H1 (cell line): ENCODE measurements at places on chromosomes 11 and 22.

GRCh38 chr11:132202621-132203020 is 832.2 kb downstream of the NTM start:
- DNase-seq = no peak

DNA sequence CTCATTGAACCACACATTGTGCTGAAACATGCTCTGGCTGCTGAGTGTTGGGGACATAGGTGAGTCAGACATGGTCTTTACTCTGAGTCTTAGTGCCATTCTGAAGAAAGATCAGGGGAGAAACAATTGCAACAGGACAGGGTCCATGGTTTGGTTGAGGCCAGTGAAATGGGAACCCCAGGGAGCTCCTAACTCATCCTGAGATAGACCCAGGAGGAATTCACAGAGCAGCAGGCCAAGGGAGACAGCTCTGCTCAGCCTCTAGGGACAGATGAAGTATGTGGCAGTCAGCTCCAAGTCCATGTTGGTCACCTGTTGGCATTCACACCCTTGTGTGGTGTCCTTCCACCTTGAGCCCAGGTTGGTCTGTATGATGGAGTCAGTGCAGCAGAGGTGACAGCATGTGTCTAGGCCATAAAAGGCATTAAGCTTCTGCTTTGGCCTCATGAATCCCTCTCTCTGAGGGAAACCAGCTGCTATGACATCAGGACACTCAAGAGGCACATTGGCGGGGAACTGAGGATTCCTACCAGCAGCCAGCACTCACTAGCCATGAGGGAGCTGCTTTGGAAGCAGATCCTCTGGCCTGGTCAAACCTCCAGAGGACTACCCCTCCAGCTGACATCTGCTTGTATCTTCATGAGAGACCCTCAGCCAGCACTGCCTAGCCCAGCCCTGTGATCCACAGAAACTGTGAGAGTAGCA is 50.3 kb upstream of the MYEOV start:
- no peak for DNase-seq

- peak; percentile 30 for DNase-seq
Measured at GRCh38 chr11:12285811-12286222, 91.6 kb upstream of the PARVA start.

DNA sequence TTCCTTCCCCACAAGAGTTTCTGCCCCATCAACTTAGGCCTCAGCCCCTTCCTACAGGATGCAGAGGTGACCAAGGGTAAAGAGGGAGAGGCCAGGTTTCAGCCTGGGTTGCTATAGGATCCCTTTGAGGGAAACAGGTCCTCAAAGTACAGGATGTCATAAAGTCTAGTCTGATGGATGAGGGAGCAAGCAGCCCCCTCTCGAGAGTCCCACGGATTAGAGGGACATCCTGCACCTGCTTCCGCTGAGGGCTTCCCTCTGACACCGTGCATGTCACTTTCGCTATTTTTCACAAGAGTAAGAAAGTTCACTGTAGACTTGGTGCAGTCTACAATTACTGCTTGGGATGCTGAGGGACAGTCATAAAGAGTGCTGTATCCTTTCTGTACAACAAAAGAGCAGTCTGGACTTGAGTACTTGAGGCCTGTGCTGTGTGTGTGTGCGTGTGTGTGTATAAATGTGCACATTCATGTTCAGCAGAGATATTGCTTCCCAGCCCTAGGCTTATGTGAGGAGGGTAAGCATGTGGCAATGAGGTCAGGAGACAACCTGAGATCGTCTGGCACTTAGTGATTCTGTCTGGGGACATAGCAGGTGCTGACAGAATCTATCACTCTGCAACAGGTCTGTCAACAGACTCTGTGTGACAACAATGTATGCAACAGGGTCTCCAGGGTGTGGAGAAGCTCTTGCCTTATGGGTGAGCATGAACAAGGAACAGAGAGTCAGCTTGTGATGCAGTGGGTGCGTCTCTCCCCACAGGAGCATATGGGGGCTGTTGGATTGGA is 18.0 kb upstream of the CHST1 start:
- DNase-seq = no peak

GRCh38 chr11:94129512-94130297 is 1.1 kb downstream of the PANX1 start:
- DNase-seq = peak; percentile 33

DNA sequence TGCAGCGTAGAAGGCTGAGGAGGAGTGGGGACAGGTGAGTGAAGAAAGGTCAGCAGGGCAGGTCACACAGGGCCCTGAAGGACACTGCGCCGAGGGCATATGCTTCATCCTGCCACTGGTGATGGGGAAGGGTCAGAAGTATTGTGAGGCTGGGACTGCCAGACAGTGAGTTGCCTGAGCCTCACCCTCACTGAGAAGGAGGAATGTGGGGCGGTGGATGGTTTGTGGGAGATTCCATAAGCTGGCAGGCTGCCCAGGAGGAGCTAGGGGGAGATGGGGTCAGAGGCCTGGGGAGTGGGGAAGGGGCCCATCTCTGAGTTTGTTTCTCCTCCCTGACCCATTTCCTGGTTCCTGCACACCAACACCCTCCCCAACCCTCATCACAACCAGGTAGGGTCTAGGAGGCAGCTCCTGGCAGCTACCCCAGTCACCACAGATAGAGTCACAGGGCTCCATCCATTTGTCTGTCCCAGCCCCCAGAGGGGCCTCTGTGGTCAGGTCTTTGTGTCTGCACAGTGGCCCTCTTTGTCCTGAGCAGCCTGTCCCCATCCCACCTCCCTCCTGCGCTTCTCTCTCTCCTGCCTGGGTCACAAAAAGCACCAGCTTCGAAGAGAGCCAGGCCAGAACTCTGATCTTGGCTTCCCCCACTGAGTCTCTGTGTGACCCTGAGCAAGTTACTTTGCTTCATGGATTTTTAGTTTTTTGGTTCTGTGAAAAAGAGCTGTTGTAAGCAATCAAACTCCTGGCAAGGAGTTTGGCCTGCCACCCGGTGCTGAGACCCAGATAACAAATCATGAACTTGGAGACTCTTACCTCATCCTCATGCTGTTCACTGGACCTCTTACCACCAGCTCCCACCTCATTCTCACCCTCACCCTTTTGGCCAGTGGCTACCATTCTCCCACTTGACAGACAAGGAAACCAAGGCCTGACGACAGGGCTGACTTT is 4.6 kb upstream of the P2RY2 start:
- DNase-seq = no peak

DNA sequence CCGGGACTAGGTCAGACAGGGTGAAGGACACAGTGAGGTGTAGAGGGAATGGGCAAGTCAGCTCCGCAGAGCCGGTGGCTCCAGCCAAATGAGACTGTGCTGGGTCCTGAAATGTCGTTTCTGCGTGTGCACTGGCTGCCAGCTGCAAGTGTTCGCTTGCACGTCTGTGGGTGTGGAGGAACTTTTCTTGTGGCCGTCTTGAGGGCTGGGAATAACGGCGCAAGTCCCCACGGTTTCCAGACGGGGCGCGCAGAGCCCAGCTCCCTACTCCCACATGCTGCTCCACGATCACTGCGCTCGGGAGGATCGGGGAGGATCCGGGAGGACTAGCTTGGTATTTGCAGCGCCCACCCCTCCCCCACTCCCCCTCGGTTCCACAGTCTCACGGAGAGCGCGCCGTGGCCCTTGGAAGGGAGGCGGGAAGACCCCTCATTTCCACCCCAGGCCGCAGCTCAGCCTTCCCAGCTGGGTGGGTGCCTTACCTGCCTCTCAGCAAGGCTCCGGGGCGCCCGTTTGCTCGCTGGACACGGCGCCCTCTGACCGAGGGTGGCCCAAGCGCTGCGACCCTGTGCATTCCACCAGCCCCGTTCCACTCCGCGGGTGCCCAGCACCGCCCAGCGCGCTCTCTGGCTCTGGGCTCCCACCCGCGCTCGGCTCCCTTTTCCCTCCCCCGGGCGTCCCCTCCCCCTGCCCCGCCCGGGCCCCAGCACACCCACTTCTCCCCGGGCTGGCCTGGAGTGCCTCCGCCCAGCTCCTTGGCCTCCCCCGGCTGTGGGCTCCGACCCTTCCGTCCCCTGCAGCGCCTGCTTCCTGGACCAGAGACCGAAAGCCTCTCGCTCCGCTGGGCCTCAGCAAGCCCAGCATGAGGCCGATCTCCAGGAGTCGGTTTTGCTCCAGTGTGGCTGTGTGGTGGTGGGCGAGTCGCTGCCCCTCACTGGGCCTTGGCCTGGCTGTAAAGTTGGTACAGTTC is at the start of gene KCNE3:
KCNE3 (minus strand) TSS at position 634 of the 970 bp plus-strand sequence. CDS start 9,986 bp downstream, outside the sequence.
- DNase-seq = peak; percentile 58

GRCh38 chr11:72743321-72744221 is 8.6 kb downstream of the ARAP1 start:
- DNase-seq = no peak

- no peak for DNase-seq
Measured at GRCh38 chr11:122334546-122335339, 218.7 kb upstream of the BLID start.

- DNase-seq = no peak
Measured at GRCh38 chr11:116827461-116827860, 2.2 kb upstream of the APOC3 start.

GRCh38 chr22:21824445-21824912 is 43.0 kb downstream of the MAPK1 start:
- DNase-seq = no peak

GRCh38 chr11:34004236-34004635 is 47.3 kb upstream of the CAPRIN1 start:
- DNase-seq = no peak

DNA sequence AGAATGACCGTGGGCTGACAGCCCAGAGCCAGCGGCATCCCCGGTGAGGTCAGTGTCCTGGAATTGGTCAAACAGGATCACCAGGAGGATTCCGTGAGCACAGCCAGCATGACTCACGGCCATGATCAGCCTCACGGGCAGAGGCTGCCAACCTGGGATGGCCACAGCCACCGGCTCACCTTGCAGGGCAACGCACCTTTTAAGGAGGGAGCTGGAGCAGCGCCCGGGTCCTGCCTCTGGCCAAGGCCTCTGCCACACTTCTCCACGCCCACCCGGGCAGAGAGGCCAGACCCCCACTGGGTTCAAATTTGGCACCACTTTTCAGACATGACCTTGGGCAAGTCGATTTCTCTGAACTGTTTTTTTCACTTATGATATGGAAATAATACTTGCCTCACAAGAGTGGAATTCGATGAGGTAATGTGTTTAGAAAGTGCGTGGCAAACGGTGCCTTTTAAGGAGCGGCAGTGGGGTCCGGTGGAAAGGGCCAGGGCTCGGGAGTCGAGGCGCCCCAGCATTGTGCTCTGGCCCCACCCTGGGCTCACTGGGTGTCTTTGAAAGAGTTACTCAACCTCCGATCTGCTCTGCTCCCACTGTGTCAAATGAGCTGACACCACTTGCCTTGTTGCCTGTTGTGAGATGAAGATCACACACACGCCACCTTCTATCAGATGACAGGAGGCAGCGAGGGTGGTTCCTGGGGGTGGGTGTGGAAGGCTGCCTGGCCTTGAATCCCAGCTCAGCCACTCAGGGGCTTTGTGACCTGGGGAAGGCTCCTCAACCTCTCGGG is 16.0 kb downstream of the TXN2 start:
- no peak for DNase-seq

DNA sequence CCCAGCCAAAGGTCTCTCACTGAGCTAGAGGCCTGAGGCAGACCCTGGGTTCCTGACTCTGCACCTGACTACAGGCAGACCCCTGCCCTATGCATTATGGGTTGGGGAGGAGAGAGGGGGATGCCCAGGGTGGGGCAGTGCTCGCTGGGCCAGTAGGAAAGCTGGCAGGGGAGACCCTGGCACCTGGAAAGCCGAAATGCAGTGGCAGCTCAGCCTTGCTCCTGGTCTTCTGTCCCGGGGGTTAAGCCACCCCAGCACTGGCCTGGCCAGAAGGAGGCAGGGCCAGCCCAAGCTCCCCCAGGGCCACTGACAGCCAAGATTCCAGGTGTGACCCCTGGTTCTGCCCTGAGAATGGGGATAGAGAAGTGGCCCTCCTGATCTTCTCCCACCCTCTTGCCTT is 5.4 kb downstream of the ARAP1 start:
- peak; percentile 44 for DNase-seq

GRCh38 chr22:42919199-42919598 is 62.1 kb upstream of the ARFGAP3 start:
- no peak for DNase-seq

- no peak for DNase-seq
Measured at GRCh38 chr11:10379871-10380568, 75.0 kb upstream of the AMPD3 start.

GRCh38 chr22:49533886-49534285 is 293.8 kb downstream of the BRD1 start:
- no peak for DNase-seq

GRCh38 chr11:3087821-3088800 is 30.9 kb upstream of the CARS1 start:
- DNase-seq = no peak

DNA sequence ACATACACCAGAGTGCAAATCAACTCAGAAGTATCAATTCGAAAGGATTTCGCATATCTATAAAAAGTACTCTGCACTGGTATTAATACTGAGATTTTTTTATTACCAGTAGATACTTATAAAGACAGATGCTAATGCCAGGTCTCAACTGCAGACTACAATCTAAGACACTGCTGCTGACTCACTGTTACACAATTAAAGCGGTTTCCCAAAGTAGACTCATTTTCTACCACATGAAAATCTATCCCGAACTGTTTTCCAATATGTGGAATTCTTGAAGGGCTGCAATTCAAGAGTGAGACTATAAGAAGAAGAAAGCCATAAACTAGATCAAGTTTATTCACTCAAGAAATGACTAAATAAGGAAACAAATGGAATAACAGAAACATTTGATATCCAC is 57.2 kb upstream of the ARHGAP32 start:
- no peak for DNase-seq

DNA sequence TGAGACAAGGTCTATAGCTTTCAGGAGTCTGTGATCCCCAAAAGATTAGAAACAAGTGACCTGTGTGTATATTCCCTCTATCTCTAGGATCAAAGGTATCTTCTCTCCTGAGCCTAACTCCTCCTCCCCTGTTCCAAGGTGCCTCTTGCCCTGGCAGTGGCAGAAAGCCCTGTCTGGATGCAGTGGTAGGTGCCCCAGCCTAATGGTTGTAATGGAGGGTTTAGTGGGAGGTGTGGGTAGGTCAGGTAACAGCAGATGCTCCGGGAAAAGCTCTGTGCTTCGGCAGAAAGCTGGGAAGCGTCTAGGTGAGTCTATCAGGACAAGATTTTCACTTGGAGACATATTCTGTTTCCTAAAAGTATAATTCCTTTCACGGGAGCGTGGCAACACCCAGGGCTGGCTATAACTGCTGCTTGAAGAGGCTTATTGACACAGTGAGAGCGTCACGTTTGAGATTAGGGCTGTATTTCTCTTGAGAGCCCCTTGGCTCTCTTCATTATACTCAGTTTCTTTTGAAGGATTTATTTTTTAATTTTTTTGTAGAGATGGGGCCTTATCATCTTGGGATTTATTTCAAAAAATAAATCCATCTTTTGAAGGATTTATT is 49.5 kb downstream of the PRR5L start:
- DNase-seq = no peak

DNA sequence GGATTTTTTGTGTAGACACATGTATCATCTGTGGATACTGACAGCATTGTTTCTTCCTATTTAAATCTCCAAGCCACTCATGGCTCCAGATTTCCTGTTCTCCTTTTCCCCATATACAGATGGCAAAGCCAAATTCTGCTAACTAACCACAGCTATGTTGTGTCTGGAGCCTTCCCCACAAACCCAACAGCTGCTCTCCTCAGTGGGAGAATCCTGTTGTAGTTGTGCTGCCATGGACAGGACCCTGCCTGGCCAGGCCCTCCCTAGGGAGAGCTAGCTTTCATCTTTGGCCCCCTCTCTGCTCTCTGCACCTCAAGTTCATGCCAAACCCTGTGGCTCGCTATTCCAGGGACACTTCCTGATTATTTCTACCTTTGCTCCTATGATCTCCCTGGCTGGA is 106.4 kb upstream of the CCDC90B start:
- no peak for DNase-seq
